GM13977 (cell line): ENCODE measurements at places on chromosomes 4 and X.

GRCh38 chrX:108299101-108299591 is 139.1 kb downstream of the COL4A6 start:
- no peak for DNase-seq

DNA sequence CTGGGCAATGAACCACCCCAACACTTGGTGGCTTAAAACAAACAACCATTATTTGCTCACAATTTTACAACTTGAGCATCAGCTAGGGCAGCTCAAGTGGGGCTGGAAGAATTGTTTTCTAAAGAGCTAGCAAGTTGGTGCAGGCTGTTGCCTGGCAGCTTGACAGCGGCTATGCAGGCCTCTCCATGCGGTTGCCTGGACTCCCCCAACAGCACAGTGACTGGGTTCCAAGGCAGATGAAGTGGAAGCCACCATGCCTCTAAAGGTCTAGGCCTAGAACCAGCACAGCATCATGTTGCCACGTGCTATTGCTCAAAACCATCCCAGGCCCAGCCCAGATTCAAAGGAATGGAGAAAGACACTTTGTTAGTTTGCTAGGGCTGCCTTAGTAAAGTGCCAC is 114.8 kb downstream of the BCOR start:
- DNase-seq: no peak

DNA sequence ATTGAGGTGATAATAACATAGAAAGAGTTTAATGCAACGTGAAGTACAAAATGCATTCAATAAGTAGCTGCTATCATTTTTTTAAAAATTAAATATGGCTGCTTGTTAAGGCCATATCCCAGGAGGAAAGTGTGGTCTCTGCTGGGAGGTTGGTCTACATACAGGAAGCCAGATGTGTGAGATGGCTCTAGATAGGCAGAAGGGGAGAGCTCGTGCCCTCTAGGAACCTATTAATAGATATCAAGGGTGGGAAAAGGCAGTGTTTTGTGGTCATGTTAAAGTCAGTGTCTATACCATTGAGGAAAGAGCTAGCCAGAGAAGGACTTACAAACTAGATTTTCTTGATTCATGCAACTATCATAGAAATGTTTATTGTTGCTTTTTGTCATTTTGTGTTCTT is 140.5 kb downstream of the KLHL8 start:
- DNase-seq: no peak

- no peak for DNase-seq
These were observed 264.3 kb upstream of the AGTR2 start for GRCh38 chrX:115906276-115906675.

GRCh38 chrX:110025395-110025794 is 22.5 kb downstream of the TMEM164 start:
- no peak for DNase-seq

GRCh38 chr4:183838987-183839712 is 66.0 kb upstream of the STOX2 start:
- no peak for DNase-seq
